CD4-positive, alpha-beta T cell (primary cell): ENCODE measurements at places on chromosomes 3 and 15.
A peak's percentile ranks its signal among the peaks of the same experiment; 100 is the strongest.

GRCh38 chr15:67779549-67780111, 45.7 kb upstream of the SKOR1 start:
- DNase-seq, result no peak

DNA sequence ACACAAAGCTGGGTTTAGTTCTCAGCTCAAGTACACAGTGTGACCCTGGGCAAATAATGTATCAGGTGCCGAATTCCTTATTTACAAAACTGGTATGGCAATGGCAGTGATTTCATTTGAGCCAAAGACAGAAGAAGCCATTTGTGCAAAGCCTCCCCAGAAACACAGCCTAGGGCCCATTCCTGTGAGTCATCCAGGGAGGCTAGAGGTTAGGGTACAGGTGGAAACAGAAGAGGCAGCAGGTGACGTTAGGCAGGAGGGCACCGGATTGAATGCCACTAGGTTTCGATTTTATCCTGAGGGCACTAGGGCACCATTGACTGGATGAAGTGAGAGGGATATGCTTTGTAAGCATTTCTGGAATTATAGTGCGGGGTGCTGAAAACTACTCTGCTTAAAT, 766.9 kb upstream of the NR2F2 start:
- DNase-seq, result no peak

- no peak for DNase-seq
Measured at GRCh38 chr15:57283774-57284503, 92.4 kb upstream of the CGNL1 start.

DNA sequence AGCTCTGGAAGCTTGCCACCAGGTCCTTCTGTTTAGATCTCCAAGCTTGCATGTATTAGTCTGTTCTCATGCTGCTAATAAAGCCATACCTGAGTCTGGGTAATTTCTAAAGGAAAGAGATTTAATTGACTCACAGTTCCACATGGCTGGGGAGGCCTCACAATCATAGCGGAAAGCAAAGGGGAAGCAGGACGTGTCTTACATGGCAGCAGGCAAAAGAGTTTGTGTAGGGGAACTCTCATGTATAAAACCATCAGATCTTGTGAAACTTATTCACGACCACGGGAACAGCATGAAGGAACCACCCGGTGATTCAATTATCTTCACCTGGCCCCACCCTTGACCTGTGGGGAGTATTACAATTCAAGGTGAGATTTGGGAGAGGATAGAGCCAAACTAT, 147.0 kb upstream of the PROK2 start:
- no peak for DNase-seq

DNA sequence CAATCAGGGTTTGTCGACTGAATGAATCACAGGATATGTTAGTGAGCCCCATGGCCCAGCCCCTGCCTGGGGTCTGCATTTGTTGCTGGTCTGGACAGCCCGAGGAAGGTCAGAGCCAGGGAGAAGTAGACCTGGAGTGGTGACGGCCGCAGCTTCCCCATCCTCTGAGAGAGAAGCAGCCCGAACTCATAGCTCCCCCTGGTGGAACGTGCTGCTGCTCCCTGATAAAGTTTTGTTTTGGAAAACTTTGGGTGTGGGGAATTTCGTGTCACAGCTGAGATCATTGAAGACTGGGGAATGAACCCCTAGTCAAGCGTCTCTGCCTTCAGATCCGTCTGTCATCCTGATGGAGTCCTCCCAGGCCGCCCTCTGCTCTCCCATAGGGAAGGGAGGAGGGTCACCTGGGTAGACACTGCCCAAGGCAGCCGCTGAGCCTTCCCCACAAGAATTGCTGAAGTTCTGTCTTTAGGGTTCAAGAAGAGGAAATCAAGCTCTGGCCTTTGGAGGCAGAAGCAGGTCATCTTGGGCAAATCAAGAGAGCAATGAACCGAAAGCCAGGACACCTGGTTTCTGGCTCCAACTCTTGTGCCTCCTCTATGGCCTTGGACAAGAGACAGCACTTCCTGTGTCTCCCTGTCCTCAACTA, 60.5 kb downstream of the GLDN start:
- DNase-seq, result no peak

- DNase-seq, result peak; percentile 74
Measured at GRCh38 chr3:52277972-52278509, 408 bp downstream of the WDR82 start.

GRCh38 chr3:132432639-132433038, 15.3 kb downstream of the DNAJC13 start:
- no peak for DNase-seq

DNA sequence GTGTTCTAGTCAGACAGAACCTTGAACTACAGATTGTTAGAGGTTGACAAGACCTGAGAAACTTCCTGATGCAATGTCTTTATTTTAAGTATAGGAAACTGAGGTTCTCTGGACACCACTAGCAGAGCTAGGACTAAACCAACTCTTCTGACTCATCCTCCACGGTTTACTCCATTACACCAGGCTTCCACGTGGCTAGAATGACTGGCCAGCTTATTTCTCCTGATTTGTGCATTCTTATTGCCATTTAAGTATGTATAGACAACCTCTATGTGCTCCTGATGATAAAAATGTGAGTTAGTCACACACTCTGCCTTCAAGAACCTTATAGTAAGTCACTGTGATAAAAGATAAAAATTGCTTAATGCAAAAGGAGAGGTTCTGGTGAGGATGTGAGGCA, 182.7 kb downstream of the MEX3B start:
- DNase-seq, result no peak

- DNase-seq, result no peak
Measured at GRCh38 chr3:125481786-125482185, 38.2 kb downstream of the SNX4 start.

- no peak for DNase-seq
Measured at GRCh38 chr3:99633887-99634558, 4.4 kb upstream of the COL8A1 start.

- no peak for DNase-seq
Measured at GRCh38 chr15:77118882-77119321, 48.0 kb upstream of the TSPAN3 start.

DNA sequence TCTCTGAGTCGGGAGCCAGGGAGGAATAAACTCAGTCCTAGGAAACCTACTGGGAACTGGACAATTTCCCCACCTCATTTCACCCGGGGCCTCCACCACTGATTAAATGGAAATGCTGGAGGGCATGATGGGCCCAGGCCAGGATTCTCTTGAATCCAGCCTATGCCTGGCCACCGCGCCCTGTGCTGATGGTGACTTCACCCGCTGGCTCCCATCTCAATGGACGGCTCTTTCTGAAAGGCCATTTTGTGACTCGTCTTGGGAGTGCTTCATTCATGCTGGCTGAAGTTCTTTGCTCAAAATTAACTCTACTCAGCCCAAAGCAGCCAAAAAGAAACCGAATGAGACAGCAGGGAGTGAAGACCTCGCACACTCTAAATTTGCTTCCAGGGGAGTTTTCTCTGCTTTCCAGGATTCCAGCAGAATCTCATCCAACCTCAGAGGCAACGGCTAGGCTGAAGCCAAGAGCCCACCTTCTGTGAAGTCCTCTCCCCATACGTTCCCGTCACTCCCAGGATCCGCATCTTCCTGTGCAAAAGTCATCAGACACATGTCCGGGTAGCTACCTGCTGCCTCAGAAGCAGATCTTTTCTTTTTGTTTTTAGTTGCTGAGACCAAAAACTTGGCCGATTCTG, 266.0 kb upstream of the ICE2 start:
- no peak for DNase-seq

DNA sequence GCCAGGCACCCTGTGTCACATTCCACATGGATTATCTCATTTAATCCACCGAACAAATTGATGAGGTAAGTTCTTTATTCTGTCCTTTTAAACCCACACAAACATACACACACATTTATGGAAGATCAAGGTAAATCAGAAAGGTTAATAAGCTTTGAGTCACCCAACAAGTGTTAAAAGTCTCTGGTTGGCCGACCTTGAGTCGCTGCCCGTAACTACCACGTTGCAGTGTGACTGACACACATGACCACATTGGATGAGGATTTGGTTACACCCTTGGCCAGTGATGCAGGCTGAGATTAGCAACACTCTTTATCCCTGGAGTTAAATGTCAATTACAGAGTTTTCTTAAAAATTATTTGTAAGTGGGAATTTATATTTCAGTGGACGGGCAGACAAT, 19.2 kb downstream of the FOXP1 start:
- no peak for DNase-seq

GRCh38 chr15:69807721-69808120, 290.0 kb downstream of the TLE3 start:
- DNase-seq, result no peak

- no peak for DNase-seq
Measured at GRCh38 chr3:192899540-192899982, 18.1 kb downstream of the MB21D2 start.

GRCh38 chr3:187758318-187758955, 13.2 kb upstream of the BCL6 start:
- no peak for DNase-seq

DNA sequence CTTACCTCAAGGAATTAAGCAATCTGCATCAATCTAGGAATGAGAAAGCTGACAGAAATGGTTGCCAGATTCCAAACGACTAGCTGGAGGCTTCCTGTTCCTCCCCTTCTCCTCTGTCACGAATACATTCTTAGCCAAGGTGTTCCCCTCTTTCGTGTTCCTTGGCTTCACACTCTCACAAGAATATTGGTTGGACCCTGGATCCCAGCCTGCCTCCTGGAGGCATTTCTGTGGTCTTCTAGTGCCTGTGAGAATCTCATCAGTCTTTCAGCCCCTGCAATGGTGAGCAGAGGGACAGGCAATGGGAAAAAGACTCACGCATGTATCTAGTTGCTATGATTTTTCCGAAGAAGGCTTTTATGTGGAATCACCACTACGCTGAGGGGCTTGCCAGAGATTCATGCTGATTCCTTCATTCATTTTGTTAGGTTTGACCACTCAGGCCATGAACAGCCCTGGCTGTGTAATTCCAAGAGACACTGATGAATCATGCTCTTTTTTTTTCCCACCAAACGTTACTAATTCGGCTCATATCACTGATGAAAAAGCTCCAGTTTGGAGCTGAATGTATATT, 1.6 kb upstream of the P3H2 start:
- DNase-seq, result no peak

DNA sequence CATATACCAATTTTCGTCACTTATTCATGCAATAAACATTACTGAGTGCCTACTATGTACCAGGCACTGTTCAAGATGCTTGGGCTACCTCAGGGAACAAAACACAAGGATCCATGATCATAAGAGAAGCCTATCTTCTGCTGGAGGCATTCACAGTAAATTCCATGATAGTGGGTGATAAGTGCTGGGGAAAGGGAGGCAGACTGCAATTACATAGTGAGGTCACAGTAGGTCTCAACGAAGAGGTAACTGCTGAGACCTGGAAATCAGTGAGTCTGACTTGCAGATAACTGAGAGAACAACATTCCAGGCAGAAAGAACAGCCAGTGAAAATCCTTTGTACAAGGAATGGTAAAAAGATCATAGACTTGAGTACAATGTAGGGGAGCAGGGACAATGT, 33.6 kb downstream of the RAF1 start:
- no peak for DNase-seq

GRCh38 chr3:170600005-170600624, 14.2 kb upstream of the SLC7A14 start:
- DNase-seq, result no peak

DNA sequence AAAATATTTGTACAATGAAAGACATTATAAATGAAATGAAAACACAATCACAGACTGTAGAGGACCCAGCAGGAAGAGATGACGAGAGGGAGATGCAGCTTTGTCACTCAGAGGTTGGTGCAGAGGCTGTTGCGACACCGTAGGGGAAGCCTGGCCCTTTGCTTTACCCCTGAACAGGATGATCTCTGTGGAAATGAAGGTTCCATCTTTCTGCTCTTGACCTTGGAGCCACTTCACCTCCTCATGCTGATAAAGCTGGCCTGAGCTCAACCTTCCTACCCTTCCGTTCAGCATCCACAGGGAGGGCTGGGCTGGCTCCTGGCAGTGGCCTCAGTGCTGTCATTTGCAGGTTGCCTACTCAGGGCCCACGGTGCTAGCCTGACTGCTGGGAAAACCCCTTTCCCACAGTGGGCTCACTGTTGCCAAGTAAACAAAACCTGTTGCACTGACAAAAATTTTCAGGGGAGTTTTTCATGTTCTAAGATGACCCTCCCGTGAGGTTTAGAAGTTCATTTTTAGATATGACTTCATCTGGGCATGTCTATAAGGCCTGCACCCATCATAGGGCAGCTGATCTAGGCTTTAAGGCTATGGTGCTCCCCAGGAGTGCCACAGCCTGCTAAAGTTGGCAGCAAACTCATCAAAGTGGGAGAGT, 3.0 kb upstream of the CD80 start:
- DNase-seq, result peak; percentile 29

DNA sequence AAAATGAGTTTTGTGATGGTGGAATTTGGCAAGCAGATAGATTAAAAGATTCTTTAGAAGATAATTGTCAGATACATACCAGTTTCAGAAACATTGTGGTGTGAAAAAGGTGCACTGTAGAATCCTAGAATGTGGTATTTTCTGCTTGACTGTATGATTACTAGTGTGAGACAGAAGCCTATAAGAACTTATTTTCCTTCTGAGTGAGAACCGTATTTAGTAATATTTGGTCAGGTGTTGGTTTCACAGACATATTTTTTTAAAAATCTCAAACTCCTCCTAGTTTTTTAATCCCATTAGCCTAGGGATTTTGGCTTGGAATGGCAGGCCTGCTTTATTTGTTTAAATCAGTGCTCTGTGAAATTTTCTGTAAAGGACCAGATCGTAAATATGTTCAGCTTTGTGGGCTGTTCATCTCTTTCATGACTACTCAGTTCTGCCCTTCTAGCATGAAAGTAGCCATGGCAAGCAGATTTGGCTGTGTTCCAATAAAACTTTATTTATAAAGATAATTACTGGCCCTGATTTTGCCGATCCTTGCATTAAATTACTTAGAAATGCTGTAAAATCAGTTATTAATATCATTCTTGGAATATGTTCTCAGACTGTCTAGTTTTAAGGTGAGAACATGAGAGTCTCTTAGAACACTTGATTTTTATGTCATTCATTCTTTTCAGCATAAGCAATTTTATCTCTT, 205.1 kb downstream of the ITPR1 start:
- no peak for DNase-seq

DNA sequence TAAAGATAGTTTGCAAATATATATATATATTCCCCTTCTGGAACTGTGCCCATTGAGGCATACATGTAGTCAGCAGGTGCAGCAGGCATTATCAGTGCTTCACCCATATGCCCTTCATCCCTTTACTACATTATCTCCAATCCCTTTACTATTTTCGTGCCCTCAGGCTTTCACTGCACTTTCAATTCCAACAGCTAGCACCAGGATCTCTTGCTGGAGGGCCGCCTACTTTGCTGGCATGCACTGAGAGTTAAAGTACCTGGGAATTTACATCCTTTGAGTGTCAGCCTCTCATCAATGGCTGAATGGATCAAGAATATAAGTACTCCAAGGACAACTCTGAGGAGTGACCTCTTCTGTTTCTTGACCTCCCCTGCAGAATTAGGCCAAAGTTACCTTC, 222.1 kb upstream of the CFAP20DC start:
- no peak for DNase-seq

DNA sequence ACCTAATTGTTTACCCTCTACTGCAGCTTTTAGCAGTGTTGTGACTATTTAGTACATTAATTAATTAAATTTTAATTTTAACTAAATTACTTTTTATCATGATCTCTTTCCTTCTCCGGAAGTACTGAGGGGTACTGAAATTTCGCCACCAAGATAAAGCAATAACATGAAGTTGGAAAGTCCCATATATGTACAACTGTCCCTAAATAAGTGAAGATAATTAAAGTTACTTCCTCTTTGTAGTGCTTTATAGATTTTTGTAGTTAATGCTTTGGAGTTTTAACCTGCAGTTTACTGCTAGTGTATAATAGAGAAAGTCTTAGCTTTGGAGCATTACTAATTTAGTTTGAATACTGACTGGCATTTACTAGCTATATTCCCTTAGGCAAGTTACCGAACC, 325.3 kb downstream of the NAALADL2 start:
- DNase-seq, result no peak

GRCh38 chr3:40653001-40653400, 128.2 kb downstream of the ZNF621 start:
- no peak for DNase-seq
